ENCODE measurements at places on chromosomes 16 and 17.
A peak's percentile ranks its signal among the peaks of the same experiment; 100 is the strongest.

DNA sequence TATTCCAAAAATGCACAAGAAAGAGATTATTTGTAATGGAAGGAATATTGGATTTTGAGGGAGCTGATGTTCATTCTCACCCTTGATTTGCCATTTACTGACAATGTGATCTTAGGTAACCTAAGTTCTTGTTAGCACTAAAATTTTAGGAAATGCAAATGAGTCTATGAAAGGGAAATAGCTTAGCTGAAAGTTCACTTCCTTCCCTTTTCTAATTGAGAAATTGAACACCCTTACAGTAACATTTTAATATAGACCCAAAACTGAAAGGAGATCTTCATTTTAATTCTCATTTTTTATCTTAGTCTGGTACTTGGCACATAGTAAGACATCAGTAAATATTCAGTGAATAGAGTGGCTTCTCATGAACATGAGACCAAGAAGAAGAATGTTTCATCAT, 10.9 kb upstream of the WSB1 start:
- DNase-seq = no peak

DNA sequence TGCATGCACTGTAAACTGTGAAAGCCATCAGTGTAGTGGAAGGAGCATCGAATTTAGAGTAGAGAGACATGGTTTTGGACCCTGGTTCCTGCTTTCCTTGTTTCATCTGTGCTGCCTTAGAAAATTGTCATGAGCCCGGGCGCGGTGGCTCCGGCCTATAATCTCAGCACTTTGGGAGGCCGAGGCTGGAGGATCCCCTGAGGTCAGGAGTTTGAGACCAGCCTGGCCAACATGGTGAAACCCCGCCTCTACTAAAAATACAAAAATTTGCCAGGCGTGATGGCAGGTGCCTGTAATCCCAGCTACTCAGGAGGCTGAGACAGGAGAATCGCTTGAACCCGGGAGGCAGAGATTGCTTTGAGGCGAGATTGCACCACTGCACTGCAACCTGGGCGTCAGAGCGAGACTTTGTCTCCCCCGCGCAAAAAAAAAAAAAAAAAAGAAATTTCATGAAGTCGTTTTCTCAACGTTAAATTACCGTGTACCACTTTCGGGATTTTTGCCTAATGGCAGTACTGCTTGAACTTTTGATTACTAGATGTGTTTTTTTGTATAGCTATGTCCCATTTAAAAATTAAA, 912 bp downstream of the COQ7 start:
- no peak for DNase-seq

DNA sequence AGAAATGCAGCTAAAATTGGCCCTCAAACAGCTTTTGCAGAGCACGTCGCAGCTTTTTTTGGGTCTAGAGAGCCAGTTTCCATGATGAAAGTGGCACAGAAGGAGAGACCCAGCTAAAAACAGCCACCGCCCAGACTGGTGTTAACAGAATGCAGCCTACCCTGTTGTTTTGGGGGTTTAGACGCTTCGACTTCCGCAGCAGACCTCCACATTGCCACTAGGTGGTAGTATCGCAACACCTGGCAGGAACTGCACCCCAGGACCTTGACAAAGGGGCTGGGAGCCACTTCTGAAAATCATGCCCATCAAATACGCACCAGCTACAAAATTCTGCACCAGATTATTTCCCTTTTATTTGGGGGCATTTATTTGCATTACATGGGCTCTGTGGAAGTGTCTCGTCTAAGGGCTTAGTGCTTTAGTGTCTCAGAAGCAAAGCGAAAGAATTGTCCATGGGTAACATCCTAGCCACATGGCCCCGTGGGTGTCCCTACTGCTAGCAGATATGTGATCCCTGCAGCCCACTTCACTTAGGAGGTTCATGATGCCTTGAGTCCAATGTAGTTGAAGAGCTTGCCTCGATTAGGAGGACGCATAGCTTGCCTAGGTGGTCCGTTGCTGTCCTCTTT, 167.1 kb downstream of the HAPSTR1 start:
- DNase-seq = no peak

GRCh38 chr17:20066253-20066652, 57.1 kb downstream of the SPECC1 start:
- peak; percentile 86 for DNase-seq

GRCh38 chr17:70074956-70075355, at the start of gene KCNJ16:
KCNJ16 (plus strand) TSS chr17:70075225; CDS start chr17:70132088, 56,863 bp downstream.
- DNase-seq = no peak

- DNase-seq = no peak
These were observed 138.0 kb downstream of the NLK start for GRCh38 chr17:28180449-28180848.

DNA sequence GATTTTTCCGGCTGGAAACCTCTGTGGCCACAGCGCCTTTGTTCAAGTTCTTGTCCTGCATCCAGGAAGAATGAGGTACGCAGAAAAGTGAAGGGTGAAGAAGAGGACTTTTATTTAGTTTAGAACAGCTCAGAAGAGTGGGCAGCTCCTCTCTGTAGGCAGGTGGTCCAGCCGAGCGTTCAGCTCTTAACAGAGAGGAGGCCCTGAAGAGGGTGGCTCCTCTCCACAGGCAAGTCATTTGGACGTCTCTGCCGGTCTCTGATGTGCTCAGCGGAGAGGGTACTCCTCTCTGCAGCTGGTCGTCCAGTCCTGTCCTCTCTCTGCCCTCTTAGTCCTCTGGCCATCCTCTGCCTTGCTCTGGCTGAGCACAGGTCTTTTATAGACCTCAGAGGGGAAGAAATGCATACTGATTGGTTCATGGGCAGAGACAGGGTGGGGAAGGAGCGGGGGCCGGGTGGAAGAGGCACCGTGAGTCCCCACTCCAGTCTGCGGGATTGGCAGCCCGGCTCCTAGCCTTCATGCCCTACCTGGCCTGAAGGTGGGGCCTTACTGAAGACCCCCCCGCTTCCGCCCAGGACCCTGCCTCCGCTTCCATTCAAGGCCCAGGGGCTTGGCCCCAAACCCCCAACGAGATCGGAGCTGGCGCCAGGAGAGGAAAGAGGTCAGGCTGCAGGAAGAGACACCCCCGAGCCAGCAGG, 70.0 kb upstream of the NKD1 start:
- DNase-seq = no peak

- DNase-seq = peak; percentile 68
These were observed 36.6 kb downstream of the TOM1L2 start for GRCh38 chr17:17935321-17936271.

DNA sequence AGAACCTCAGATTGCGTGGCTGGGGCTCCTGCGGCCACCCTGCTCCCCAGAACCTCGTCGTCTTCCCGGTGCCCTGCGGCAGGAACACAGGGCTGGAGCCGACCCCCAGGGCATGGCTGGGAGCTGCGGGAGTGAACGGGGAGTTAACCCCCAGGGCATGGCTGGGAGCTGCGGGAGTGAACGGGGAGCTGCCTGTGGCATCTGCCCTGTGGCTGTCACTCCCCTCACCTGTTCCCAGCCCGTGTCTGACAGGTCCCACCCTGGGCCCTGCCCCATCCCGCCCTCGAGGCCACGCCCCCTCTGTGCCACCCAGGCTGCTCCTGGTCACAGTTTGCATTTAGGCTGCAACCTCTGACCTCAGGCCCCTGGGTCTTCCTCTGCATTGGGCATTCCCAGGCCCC, 39.4 kb upstream of the ACSF3 start:
- DNase-seq = no peak

GRCh38 chr17:77437017-77437416, 296.2 kb downstream of the SEC14L1 start:
- no peak for DNase-seq

DNA sequence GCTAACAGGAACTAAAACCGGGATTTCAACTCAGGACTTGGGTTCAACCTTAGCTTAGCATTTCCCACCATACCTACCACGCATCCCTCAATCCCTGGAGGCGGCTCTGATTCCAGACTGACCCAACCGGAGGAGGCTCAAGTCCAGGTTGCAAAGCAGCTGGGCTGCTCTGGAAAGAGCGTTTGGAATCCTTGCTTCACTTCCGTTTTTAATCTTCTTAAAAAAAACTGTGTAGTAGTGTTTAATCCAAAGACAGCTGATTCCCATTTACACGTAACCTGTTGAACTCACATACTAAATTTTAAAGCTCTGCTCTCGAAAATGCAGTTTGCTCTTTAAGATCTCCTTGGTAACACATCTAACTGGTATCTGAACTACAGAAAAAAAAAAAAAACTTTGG, 50.0 kb downstream of the NXN start:
- no peak for DNase-seq

- DNase-seq = no peak
These were observed 33.4 kb downstream of the BRD7 start for GRCh38 chr16:50335196-50335958.

DNA sequence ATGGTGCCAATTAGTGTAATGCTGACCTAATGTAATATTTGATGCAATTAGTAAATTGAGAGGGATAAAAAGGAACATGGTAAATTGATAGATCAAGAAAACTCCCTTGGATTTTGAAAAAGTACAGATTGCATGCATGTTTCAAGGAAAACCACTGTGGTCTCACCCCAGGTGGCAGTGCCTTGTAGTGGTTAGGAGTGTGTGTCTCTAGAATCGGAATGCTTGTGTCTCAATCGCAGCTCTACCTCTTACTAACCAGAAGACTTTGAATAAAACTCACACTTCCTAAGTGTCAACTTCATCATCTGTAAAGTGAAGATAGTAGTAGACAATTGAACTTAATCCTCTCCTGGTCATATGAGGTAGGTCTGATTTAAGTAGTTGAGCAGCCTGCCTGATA, 128.9 kb upstream of the GOT2 start:
- no peak for DNase-seq

- DNase-seq = no peak
These were observed 800 bp upstream of the NME4 start for GRCh38 chr16:396199-396598.

GRCh38 chr16:2981177-2981898, 1.1 kb upstream of the PKMYT1 start:
- DNase-seq = no peak

GRCh38 chr17:59503500-59503899, 61.9 kb upstream of the DHX40 start:
- DNase-seq = no peak

DNA sequence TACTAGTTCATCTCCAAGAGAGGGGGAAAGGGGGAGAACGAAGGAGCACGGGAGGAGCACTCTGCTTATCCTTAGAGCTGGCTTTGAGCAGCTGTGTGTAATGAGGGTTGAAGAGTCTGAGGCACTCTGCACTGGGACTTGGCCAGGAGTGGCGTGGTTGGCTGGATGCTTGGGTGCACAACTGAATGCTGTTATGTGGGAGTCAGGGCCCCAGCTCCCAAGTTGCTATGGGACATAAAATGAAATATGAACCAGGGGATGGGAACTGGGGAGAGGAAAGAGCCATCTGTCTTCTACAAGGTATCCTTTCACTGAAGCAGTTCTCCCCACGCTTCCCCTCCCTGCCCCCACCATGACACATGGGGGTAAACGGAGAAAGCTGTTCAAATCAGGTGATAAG, 105.9 kb upstream of the ANKFN1 start:
- DNase-seq = no peak

DNA sequence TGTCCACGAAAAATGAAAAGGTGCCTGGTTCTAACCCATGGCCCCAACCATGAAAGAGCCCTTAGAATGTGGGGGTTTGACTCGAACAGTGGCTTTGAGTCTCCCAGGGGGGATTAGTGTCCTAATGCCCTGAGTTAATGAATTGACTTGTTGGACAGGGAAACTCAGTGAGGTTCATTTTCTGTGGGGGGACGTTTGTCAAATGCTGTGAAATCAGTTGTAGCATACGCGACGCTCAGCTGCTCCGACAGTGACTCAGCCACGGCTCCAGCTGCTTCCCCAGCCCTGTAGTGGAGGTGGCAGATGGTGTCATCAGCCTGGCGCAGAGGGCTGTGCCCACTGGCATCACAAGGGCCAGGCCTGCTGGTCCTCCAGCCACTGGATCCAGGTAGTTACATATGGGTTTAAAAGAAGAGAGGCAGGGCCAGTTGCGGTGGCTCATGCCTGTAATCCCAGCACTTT, 3.9 kb upstream of the TMEM235 start:
- no peak for DNase-seq

DNA sequence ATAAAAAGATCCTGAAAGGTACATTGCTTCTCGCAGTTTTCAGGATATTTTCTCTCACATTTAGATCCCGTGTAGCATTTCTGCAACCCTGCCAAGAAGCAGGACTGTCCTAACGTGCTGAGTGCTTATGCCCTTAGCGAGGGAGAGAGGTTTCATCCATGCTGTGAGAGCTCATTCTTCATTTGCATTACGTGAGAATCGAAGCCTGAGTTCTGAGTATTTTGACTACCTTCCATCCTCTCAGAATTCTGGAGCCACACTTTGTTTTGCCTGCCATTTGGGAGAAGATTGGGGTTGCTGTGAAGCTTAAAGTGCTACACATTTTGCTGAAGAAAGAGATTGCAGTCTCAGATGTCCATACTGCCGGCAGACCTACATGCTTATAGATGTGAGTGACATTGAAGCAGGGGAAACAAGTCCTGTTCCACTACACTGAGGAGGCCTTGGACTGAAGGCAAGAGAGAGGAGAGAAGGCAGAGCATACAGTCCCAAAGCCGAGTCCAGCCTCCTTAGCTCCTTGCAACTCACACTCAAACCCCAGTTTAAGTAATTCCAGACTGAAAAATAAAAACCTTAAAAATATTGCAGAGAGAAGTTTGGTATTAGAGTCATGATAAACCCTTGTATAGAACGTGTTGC, 183.0 kb downstream of the PRKCA start:
- no peak for DNase-seq

- no peak for DNase-seq
These were observed 7.2 kb downstream of the SLC43A2 start for GRCh38 chr17:1621273-1621954.

GRCh38 chr16:31157136-31157535, 7.3 kb upstream of the PRSS36 start:
- no peak for DNase-seq

- no peak for DNase-seq
These were observed at the start of gene CENPX for GRCh38 chr17:82022310-82022980. CENPX (minus strand) TSS chr17:82022878; CDS start chr17:82022861, 17 bp downstream.

DNA sequence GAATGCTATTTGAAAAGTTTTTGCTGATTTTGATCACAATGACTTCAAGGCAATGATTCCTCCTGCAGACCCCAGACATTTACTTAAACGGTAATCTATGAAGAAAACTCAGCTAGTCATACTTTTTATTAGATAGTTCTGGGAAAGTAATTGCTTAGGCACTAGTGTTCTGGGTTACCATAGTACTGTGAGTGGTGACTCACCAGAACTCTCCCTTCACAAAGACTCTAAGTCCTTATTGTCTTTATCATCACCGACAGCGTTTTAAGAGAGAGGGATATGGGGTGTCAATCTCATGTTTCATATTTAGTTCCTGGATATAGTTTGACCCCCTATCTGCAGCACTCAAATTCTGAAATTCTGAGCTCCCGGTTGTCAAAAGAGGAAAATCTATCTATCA, 43.0 kb upstream of the CDH8 start:
- no peak for DNase-seq
